ENCODE measurements at places on chromosomes 2 and 18. TPM values are rescaled to one million over a fixed set of nuclear protein-coding genes. Genes with fewer than 3 reads are reported as not detected.

The FOXI3 gene
- not detected for total RNA-seq

The FAM237A gene
- total RNA-seq: not detected

The CACNB4 gene
- total RNA-seq: 9.6 TPM

The C2orf81 gene
- total RNA-seq: 0.56 TPM

The OTOF gene
- not detected for total RNA-seq

The C2orf66 gene
- not detected for total RNA-seq

The NMS gene
- not detected for total RNA-seq

The GNLY gene
- total RNA-seq: 0.44 TPM

The SOWAHC gene
- total RNA-seq: 46.2 TPM

The ZAP70 gene
- 0.76 TPM for total RNA-seq

The ANKRD62 gene
- 0.48 TPM for total RNA-seq

The ZNF513 gene
- total RNA-seq: 11.4 TPM

The GREB1 gene
- total RNA-seq: 0.60 TPM

The CFC1 gene
- total RNA-seq: not detected

The TBR1 gene
- total RNA-seq: not detected

The MAP3K19 gene
- not detected for total RNA-seq

The GRB14 gene
- total RNA-seq: 0.36 TPM

The ADD2 gene
- 0.56 TPM for total RNA-seq

The SERPINB11 gene
- 7.1 TPM for total RNA-seq

The CXCR2 gene
- 18.7 TPM for total RNA-seq

The DYNAP gene
- 26.2 TPM for total RNA-seq
